ENCODE measurements at places on chromosomes 7 and 10.

DNA sequence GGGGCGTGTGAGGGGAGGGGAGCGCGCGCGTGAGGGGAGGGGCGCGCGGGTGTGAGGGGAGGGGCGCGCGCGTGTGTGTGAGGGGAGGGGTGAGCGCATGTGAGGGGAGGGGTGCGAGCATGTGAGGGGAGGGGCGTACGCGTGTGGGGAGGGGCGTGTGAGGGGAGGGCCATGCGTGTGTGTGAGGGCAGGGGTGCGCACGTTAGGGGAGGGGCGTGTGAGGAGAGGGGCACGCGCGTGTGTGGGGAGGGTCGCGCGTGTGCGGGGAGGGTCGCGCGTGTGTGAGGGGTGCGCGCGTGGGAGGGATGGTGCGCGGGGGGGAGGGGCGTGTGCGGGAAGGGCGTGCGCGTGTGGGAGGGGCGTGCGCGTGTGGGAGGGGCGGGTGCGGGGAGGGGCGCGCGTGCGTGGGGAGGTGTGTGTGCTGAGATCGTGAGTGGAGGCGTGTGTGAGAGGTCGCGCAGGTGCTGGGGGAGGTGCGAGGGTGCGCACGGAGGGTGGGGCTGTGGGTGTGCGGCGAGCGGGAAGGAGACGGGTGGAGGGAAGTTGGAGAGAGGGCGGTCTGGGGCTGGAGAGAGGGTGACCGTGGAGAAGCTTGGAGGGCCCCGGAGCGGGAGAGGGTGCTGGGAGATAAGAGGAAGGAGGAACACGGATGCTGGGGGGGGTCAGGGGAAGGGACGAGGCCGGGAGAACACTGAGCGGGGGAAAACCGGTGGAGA, 19.7 kb downstream of the MXI1 start:
- DNase-seq = peak; percentile 75

DNA sequence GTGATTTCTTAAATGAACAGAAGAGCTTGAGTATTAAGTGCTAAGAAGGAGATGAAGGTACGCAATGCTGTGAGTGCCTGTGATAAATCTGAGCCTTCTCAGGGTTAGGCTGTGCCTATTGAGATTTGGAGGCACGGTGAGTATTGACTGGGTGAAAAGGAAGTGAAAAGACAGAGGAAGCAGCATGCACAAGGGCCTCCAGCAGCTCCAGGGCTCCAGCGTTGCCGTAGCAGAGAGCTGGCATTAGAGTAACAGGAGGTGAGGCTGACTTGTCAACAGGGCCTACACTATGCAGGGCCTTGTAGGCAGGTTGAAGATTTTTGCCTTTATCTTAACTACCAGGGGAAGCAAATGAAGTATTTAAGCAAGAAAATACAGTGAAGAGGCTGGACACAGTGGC, 54.1 kb upstream of the PDCD4 start:
- DNase-seq = no peak

- no peak for DNase-seq
Observed at GRCh38 chr10:25811052-25811685, 122.9 kb upstream of the MYO3A start.

- peak; percentile 15 for DNase-seq
Observed at GRCh38 chr10:50469778-50470193, 154.0 kb downstream of the SGMS1 start.

GRCh38 chr7:137967143-137968018, 34.5 kb downstream of the CREB3L2 start:
- DNase-seq = no peak

DNA sequence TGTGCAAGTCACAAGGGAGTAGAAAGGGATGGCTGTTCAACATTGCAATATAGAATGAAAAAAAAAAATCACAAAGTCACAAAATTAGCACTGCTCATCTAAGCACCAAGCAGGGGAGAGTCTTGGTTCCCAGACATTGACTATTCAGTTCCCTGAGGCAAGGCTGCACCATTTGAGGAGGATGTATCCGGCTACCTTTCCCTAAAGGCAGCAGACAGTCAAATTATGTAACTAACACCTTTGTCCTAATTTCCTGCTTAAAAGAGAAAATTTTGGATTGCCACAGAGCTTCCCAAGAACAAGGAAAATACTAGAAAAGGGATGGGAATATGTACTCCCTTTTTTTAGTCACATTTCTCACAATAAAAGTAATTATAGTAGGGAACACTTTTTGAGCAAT, 148.1 kb downstream of the PCLO start:
- no peak for DNase-seq

GRCh38 chr7:24576171-24577025, 3.1 kb downstream of the PALS2 start:
- DNase-seq = no peak

- no peak for DNase-seq
Observed at GRCh38 chr7:114941692-114942091, 19.8 kb downstream of the MDFIC start.

- no peak for DNase-seq
Observed at GRCh38 chr7:96426027-96426426, 104.1 kb upstream of the SLC25A13 start.

- no peak for DNase-seq
Observed at GRCh38 chr10:2094171-2094570, 356.8 kb upstream of the ADARB2 start.

DNA sequence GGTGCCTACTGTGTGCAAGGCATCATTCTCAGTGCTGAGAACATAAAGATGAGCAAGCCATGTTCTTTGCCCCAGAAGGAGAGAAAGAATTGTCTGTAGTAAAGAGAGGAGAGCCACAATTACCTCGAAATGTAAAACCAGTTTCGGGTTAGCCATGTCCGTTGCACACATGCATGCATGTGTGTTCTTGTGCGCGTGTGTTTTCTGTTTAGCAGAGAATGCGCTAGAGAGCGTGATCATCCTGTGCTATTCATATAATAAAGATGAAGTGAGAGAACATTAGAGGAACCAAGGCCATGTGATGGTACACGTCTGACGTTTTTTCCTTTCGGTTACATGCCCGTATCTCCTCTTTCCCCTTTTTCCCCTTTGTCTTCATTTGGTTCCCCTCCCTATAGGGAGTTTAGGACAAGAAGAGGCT, 158.2 kb downstream of the CELF2 start:
- DNase-seq = peak; percentile 35

DNA sequence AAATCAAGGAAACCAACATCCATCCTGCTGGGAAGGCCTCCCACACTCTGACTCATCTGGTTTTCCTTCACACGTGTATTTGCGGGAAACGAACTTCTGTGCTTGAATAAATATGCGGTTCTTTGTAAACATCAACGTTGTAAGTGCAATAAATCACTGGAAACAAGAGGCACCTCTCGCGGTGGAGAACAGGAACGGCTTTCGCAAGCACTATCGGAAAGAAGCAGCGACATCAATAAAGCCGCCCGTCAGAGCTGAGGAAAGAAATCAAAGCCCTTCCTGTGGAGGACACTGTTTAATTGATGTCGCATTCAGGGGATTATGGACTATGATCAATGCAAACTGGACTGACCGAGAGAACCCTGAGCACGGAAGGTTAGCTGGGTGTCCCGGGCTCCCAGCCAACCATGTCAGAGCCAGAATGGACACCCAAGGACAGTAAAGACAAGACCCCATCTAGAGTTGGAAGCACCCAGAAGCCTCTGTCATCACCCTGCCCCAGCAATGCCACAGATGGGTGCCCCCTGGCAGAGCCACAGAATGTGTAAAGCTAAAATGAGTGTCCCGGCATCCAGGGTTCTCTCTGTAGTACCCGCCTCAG, 37.6 kb downstream of the OAT start:
- no peak for DNase-seq

- DNase-seq = no peak
Observed at GRCh38 chr10:101146392-101147251, 15.5 kb downstream of the TLX1 start.

GRCh38 chr7:43071604-43072003, 40.8 kb upstream of the HECW1 start:
- no peak for DNase-seq

DNA sequence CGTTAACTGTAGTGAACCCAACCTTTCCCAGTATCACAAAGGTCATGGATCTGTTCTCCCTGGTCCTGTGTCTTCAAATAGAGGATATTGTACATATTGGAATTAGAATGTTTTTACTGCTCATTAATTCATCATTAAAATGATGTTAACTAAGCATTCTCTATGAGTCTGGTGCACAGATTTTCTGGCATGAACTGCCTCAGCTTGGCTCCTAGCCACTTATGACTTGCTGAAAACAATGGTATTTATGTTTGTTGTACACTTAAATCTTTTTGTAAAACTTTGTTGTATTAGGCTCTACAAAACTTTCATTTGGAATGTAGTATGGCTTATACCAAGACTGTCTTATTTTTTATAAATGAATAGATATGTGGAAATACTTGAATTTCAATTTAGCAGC, 329.4 kb downstream of the TFEC start:
- DNase-seq = no peak

GRCh38 chr7:16961641-16962040, 79.9 kb upstream of the AGR3 start:
- DNase-seq = no peak
